Cortex of kidney (tissue), 1 donor: ENCODE measurements at places on chromosomes 6 and 20.

- DNase-seq: no peak
Observed at GRCh38 chr6:163191704-163192537, 222.6 kb upstream of the QKI start.

GRCh38 chr6:57432919-57433684 is 115.7 kb downstream of the PRIM2 start:
- no peak for DNase-seq

GRCh38 chr20:19973961-19974629 is 43.1 kb upstream of the NAA20 start:
- DNase-seq: no peak

DNA sequence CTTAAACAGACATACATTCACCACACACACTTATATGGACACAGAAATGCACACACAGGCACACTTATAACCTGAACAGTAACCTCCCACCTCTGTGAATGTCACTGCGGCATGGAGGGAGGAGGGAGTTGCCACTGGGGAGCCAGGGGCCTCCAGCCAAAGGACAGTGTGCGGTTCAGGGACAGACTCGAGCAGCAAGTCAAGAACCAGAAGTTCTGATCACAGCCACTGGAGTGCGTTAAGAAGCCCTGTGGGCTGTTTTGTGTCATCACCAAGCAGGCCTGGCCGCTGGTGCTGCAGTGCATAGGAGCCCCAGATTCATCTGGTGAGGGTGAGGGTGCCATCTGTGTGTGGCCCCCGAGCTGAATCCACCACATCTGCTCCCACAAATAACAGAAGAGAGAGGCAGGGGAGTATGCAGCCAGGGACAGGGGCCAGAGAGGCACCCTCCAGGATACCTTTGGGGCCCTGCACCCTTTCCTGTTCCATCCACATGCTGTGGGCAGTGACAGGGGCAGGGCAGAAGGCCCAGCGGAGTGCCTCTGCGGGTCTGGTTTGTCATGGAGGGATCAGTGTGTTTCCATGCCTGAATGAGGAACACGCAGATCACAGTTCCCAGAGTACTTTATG is 20.3 kb downstream of the SYNDIG1 start:
- DNase-seq: no peak

DNA sequence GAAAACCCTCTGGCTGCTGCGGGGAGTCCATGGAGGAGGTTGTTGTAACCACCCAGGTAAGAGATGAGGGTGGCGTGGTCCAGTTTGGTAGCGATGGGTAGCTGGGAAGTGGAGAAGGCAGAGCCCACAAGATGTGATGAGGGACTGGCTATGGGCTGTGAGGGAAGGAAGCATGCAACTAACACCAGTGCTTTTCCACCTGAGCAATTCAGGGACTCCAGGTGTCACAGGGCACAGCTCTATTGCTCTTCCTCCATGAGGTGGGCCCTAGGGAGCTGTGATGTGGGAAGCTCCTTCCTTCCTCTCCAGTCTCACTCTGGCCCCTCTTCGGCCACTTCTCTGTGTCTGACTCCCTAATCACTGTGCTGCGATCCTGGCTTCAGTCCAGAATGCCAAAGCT is 32.4 kb upstream of the TGM6 start:
- DNase-seq: no peak

- no peak for DNase-seq
Observed at GRCh38 chr20:10309326-10309725, 90.7 kb downstream of the SNAP25 start.

DNA sequence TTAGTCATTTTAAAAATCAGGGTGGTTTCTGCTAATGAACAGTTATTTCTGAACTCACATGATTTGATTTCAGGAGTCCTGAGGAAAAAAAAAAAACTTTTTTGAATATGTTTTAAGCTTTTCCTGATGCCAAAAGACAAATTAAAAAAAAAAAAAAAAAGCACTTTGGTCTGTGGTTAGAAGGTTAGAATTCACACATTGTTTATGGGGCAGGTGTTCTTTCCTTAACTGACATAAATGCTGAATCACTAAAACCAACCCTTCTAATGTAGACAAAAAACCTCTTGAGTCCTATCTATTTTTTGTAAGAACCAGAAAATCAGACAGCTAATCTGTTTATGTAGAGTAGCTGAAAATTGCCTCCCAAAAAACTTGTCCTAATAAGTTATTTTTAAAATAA is 20.4 kb downstream of the THEMIS start:
- DNase-seq: no peak

GRCh38 chr20:61953037-61954021 is 112.4 kb downstream of the TAF4 start:
- no peak for DNase-seq

DNA sequence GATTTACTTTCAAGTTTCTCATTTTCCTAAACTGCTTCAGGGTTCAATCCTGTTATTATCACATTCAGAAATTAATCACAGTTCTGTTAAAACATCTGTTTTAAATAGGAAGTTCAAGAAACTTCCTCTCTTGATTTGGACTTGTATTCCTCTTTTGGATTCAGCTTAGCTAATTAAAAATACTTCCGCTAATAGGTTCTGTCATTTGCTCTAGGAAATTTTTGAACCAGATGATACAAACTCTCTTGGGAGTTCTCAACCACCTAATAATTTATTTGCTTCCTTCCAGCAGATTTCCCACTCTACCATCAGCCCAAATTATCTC is 15.9 kb upstream of the TMEM30A start:
- DNase-seq: no peak

- no peak for DNase-seq
Observed at GRCh38 chr6:24831771-24832716, 33.3 kb upstream of the ARMH2 start.

DNA sequence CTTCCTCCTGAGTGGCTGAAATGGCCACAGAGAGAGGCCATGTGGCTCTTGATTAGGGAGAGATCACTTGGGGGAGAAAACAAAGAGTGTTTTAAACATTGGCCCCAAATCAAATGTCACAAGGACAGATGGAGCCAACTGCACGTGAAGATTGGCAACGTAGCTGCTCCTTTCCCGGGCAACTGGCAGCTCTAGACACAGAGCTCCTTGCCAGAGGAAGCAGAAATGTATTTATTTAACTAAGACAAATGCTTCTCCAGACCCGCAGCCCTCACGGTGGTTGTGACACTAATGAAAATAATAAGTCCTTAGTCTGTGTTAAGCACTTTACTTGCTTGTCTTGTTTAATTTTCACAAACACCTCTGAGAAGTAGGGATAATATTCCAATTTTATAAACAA is 49.6 kb upstream of the DSN1 start:
- no peak for DNase-seq

DNA sequence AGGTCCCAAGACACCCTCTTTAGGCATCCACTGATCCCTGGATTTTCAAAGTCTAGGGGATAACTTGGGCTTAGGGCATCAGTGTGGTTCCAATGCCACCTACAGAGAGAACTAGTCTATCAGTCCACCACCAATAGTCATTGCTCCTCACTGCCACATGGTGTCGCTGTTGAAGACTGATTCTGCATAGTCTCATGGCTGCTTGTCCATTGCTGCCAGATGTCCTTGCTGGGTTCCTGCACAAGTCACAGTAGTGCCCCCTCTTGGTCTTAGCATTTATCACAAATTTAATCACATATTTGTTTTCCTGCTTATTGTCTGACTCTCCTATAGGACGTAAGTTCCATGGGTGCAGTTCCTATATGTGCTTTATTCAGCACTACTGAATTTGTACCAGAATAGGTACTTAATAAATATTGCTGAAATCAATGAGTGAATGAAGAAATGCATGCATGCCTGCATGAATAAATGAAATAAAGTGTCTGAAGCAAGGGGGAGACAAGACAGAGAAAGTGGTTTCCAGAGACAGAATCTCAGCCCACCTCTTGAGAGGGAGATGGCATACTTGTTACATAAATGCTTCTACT is 45.9 kb upstream of the RALY start:
- DNase-seq: no peak

GRCh38 chr6:73042892-73043291 is 182.4 kb downstream of the KHDC1L start:
- no peak for DNase-seq

DNA sequence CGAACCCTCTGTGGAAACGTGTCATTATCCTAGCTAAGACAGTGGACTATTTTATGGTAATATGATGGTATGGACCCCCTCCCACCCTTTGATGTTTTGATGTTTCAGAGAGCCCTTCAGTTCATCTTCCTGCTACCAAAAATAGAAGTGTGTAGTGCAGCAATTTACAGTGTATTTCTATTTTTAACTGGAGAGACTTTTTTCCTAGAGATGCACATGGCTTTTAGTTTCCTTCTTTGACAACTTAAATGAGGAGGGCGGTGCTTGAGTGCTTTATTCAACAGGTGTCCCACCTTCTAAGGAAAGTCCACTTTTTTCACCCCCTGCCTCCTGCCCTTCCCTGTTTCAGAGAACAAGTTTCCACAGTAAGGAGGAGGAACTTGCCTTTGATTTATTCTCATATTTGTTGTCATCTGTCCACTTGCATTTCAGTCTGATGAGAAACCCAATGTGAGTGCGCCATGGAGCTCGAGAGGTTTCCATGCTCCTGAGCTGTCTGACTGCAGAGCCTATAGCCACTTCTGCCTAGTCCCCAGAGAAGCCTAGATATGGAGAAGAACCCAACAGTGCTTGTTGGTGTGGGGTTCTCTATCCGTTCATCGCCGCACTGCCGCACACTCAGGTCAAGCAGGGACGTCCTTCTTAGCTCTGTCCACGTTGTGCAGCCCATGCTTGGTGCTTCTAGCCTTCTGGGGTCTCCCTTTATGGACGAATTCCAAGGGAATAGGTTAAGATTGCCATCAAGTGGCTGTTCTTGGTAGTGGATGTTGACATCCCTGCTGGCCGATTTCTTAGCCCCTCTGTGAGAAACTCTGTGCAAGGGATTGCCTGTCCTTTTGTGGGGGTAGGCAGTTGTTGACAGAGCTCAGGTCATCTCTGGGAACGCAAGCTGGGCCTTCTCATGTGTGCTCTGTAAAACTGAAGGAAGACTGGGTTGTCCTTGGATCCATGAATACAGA is 144.2 kb downstream of the JARID2 start:
- DNase-seq: no peak

- DNase-seq: no peak
Observed at GRCh38 chr6:106975738-106976064, 1.2 kb upstream of the CD24 start.

DNA sequence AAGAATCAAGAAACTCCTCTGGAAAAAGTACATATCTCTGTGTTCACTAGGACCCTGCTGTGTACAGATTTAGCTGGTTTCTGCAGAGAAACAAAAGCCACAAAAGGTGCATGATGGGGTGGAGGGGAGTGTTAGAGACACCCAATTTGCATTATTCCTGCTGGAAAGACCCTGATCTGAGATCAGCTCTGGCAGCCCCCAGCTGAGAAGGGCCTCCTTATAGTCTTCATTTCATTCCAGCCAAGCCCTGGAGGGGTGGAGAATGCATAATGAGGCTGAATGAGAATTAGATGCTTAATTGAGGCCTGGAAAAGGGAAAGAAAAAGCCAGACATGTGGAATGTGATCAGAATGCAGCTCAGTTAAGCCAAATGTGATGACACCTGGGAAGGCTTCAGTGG is 545.6 kb downstream of the KIF16B start:
- no peak for DNase-seq

DNA sequence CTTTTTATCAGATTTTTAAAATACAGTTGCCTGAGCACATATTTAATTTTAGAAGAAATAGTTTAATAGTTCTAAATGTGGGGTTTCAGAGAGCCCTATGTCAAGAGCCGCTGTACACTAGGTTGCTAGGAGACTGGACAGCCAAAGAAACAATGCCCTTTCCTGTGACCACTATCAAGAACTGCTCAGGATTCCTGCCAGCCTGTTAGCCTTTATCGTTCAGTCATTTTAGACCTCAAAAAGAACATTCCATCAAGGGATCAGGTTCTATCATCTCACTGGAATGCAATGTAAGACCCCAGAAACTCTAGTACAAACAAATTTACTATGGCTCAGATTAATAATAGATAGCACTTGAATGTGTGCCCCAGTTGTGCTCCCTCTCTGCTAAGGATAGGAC is 181.2 kb upstream of the CCN2 start:
- DNase-seq: no peak

DNA sequence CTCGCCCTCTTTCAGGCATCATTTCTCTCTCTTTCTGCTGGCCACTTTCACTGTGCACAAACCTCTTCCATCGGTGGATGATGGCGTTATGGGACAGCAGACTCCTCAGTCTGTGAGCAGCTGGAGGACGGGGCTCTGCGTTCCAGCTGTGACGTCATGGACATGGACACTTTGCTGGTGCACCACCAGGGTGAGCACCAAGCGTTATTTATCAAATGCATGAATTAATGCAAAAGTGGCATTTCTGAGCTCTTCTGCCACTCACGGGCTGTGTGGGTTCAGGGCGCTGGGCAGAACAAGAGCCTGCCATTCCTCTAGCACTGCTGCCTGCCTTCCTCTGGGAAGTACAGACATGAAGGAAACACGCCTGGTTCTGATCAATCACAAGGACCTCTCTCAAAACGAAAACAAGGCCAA is 82.9 kb upstream of the MPC1 start:
- no peak for DNase-seq

DNA sequence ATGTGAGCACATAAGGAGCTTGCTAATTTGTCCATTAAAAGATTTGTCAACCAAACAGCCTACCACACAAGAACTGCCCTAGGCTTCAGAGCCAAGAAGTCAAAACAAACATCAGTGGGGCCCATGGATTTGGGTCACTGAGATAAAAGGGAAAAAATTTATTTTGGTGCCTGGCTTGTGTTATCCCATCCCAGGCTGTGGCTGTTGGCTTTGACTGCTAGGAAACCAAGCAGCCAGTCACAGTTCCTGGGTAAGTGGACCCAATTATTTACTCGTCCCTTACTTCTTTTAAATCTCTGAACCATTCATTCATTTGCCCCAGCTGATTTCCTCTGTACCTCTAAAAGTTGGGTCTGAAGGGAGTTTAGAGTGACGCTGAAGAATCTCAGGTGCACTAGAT is 41.3 kb downstream of the EDN1 start:
- no peak for DNase-seq

DNA sequence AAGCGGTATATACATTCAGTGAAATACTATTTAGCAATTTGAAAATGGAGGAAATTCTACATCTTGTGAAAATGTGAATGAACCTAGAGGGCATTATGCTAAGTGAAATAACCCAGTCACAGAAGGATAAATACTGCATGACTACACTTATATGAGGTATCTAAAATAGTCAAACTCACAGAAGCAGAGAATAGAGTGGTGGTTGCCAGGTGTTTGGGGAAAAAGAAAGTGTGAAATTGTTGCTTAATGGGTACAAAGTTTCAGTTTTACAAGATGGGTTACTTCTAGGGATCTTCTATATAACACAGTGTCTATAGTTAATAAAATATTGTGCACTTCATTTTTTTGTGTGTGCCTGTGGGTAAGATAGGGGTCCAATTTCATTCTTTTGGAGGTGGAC is 1152.0 kb downstream of the EPHA7 start:
- DNase-seq: no peak

DNA sequence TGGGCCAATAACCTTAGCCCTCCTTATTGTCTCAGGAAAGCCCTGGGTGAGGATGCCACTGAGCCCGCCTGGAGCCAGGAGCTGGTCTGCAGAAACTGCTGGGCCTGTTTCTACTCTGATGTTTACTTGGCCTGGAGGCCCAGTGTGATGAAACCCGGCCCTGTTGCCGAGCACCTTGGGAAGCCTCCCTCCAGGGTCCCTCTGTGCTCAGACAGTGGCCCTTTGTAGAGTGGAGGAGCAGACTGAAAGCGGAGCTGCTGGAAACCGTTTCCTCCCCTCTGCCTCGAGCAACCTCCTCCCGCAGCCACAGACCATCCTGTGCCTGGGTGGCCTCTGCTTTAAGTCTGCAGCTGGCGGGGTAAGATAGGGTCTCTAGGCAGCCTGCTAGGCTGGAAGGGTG is 84.1 kb upstream of the EPB41L1 start:
- DNase-seq: no peak

- no peak for DNase-seq
Observed at GRCh38 chr20:43541214-43541613, 17.6 kb upstream of the SGK2 start.
